ENCODE measurements at places on chromosomes 5 and 9. TPM values are rescaled to one million over a fixed set of nuclear protein-coding genes. Genes with fewer than 3 reads are reported as not detected.

Gene TAF1L
- total RNA-seq, result not detected

Gene SPZ1
- total RNA-seq, result not detected

DNA sequence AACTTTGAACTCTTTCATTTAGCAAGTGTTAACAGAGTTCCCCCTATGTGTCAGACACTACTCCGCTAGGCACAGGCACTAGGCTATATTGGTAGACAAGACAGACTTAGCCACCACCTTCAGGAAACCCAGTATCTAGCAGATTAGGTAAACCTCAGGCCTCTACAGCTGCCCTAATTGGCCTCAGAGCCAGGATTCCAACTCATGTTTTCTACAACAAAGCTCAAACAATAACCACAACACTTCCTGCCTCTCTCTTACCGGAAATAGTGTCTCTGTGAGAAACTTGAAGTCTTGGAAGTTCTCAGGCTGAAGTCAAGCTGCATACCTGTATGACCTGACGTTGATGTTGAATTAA, 116.6 kb upstream of the SLC44A1 start:
- H3K27me3 ChIP-seq, result no peaks in the 10 kb centered on the region
- peak overlapping the region; percentile 72 for H3K4me3 ChIP-seq
- peak; percentile 57 for DNase-seq
- peak overlapping the region; percentile 92 for H3K27ac ChIP-seq

Gene SPATA6L
- 5.7 TPM for total RNA-seq

Gene CTXN3
- not detected for total RNA-seq

GRCh38 chr9:109295221-109296130, 25.4 kb downstream of the EPB41L4B start:
- DNase-seq, result no peak
- no peak overlapping the region for H3K27ac ChIP-seq
- peaks cover 27% of the 10 kb centered on the region for H3K27me3 ChIP-seq
- H3K4me3 ChIP-seq, result no peak overlapping the region
- H3K36me3 ChIP-seq, result no peaks in the 10 kb centered on the region
